Mammary epithelial cell (primary cell): ENCODE measurements at places on chromosomes 7 and 10.

DNA sequence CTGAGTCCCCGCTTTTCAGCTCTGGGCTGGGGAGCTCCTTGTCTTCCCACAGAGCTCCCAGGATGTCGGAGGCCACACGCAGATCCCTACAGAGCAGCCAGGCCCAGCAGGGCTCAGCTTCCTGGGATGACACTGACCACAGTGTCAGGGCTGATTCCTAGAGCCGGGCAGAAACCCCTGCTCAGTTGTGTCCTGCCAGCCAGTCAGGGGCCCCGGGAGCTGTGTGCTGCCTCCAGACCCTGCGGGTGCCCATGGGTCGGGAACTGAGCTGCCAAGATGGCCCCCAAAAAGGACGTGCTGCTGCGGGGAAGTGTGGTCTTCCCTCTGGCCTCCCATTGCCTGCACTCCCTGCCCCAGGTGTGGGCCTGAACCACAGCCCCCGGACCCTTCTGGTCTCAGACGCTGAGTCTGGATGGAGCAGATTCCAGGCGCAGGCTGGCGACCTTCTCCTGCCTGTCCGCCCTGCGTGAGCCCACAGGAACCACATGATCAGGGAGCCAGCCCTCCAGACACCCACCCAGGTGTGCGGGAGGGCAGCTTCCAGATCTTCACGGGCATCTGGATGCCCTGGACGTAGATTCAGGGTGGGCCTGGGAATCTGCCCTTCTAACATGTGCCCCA, 217.4 kb downstream of the MAD1L1 start:
- no peak for DNase-seq

- no peak for DNase-seq
Measured at GRCh38 chr7:54814401-54814800, 55.4 kb upstream of the SEC61G start.

DNA sequence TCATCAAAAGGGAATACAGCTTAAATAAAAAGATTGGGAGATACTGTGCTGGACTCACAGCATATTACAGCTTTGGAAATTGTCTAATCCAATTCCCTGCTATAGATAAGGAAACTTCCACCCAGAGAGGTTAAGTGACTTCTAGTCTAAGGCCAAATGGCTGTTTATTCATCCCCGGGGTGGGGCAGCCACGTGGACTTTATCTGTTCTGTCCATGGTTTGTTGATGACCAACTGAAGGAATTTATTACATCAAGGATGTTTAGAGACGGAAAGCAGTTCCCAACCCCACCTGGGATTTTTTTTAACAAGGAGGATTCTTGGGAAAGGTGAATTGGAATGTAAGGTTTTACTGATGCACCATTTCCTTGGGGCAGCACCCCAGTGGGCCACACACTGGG, 88.6 kb downstream of the ATXN7L1 start:
- no peak for DNase-seq

GRCh38 chr10:114483575-114483974, 79.3 kb upstream of the AFAP1L2 start:
- no peak for DNase-seq

- peak; percentile 39 for DNase-seq
Measured at GRCh38 chr10:35458500-35459448, 122.5 kb downstream of the CCNY start.

GRCh38 chr10:116699049-116699448, 43.3 kb downstream of the HSPA12A start:
- DNase-seq: no peak

DNA sequence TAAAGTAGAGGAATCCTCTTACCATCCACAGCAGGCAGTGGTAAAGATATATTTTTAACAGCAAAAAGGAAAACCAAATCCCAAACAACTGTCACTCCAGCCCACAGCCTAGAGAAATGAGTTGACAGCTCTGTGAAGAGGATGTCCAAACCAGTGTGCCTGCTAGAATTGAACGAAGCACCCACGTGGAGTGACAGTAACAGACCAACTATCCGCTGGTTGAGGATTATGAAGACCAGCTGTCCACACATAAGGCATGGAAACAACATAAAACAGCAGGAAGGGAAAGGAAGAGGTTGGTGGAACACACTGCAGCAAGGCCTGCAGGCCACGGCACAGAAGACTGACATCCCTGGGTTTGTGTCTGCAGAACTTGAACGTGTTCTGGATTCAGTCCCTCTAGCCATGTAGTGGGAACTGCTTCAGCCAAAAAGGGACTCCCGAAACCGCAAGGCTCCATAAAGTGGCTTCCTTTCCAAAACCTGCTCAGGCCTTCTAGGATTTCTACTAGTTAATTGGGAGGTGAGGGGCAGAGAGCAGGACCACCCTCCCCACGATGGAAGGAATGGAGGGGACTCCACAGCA, 324.4 kb downstream of the BICC1 start:
- no peak for DNase-seq

- no peak for DNase-seq
Measured at GRCh38 chr10:49197171-49197570, 9.0 kb upstream of the TMEM273 start.

GRCh38 chr10:89217057-89217990, 10.2 kb upstream of the CH25H start:
- peak; percentile 36 for DNase-seq

DNA sequence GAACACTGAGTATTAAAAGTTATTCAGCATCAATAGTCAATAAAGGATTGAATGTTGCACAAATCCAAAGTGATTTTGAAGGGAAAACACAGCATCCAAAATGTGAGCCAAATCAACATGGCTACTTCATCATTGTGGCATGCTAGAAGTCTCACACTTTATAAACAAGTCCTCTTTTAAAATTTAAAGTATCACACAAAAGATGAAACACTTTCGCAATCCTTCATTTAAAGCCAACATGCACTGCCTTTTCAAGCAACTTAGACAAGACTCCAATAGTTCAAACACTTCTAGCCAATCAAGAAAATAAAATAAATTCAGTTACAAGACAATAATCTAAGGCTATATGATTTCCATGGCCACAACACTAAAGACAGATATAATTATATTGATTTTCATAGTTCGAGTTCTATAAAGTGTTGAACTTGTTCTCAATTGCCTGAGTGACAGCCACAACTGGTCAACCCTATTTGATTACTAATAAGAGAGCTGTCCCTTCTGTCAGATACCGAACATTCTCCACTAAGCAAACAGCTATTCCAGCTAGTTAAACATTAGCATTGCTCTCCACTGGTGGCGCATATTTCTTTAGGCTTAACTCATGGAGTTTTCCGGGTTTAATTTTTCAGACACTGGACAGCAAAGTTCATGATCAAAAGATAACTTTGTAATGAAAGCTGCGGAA, 8.3 kb downstream of the EBF3 start:
- no peak for DNase-seq

DNA sequence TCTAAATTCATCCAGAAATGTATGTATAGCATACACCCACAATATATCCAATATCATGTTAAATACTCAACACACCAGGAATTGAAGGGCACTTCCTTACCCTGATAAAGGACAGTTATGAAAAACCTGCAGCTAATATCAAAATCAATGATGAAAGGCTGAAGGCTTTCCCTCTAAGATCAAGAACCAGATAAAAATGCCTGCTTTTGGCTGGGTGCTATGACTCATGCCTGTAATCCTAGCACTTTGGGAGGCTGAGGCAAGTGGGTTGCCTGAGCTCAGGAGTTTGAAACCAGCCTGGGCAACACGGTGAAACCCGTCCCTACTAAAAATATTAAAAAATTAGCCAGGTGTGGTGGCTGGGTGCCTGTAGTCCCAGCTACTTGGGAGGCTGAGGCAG, 21.6 kb upstream of the UPP1 start:
- DNase-seq: peak; percentile 41

GRCh38 chr10:42556931-42557330, 81.4 kb downstream of the ZNF33B start:
- no peak for DNase-seq

DNA sequence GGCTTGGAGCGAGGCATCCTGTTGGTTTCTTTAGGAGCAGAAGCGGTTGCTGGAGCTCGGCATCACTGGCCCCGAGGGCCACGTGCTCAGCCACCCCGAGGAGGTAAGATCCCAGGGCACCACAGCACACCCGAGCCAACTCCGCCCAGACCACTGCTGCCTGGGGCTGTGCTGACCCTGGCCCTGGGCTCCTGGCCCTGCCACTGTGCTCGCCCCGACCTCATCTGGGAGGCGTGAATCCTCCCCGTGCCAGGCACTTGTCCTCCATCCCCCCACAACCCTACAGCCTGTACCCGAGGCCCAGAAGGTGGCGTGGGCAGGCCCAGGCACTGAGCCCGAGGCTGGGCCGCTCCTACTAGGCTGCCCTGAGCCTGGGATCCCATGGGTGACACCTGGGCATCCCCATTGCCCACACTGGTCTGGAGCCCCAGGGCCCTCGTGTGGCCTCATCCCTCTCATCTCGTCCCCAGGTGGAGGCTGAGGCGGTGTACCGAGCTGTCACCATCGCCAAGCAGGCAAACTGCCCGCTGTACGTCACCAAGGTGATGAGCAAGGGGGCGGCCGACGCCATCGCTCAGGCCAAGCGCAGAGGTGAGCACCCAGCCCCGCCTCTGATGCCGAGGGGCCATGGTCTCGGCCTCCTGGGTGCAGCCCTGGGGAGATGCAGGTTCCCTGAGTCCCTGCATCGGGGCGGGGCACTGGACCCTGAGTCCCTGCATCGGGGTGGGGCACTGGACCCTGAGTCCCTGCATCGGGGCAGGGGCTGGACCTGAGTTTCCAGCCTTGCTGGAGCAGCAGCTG, 11.8 kb downstream of the DPYSL4 start:
- DNase-seq: no peak

- DNase-seq: no peak
Measured at GRCh38 chr10:79052291-79053080, 16.3 kb upstream of the ZMIZ1 start.

- peak; percentile 9 for DNase-seq
Measured at GRCh38 chr7:139043823-139044812, 8.3 kb upstream of the ZC3HAV1L start.

DNA sequence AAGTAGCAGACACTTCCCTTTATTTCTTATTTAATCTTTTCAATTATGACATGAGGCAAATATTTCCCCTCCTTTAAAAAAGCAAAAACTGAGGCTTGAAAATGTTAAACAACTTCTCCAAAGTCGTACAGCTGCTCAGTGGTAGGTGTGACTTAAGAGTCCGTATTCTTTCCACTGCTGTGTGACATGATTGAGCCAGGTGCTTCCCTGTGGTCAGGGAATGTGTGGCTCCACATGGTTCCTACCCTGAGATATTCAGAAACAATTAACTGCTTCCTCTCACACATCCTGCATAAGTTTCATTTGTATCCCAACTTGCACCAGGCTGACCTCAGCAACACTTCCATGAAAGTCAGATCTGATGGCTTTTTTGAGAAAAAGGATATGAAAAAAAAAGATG, 13.6 kb downstream of the OPALIN start:
- DNase-seq: no peak

- peak; percentile 85 for DNase-seq
Measured at GRCh38 chr7:46168671-46169383, 247.8 kb upstream of the IGFBP3 start.

DNA sequence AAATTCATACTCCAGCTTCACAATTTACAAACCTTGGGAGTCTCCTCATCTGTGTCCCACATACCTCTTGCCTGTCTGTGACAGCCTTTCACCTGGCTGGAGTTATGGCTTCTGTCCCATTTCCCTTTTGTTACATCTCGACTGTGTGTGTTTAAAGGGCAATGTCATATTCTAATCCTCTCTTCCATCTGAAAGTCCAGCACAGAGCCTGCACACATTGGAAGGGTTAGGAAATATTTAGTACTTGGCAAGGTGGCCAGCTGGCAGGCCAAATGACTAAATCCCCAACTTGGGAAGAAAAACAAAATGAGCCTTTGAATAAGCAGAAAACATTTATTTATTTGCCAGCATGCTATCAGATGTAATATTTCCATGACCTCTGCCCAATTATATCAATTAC, 120.1 kb upstream of the STK17A start:
- no peak for DNase-seq

DNA sequence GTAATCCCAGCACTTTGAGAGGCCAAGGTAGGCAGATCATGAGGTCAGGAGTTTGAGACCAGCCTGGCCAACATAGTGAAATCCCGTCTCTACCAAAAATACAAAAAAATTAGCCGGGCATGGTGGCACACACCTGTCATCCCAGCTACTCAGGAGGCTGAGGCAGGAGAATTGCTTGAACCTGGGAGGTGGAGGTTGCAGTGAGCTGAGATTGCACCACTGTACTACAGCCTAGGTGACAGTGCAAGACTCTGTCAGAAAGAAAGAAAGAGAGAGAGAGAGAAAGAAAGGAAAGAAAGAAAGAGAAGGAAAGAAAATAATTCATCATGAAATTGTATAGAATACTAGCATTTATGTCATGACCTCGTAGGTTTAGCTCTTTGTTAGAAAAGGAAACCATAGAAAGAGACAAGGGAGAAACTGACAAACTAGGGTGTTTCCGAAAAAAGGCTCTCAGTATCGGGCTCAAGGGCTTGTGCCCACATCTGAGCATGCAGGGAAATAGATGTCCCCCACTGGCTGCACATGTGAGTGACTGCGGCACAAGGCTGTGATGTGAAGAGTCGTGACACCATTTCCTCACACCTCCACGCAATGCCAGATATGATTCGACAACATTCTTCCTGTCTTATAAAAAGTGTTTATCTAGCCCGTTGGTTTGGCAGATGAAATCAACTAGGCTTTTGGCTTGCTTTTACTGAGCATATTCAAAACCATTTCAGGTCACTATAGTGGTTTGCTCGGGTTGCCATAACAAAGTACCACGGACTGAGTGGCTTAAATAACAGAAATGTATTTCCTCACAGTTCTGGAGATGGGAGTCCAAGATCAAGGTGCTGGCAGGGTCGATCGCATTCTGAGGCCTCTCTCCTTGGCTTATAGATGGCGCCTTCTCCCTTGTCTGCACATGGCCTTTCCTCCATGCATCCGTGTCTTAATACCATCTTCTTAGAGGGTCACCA, 2.0 kb downstream of the SRGN start:
- DNase-seq: no peak

DNA sequence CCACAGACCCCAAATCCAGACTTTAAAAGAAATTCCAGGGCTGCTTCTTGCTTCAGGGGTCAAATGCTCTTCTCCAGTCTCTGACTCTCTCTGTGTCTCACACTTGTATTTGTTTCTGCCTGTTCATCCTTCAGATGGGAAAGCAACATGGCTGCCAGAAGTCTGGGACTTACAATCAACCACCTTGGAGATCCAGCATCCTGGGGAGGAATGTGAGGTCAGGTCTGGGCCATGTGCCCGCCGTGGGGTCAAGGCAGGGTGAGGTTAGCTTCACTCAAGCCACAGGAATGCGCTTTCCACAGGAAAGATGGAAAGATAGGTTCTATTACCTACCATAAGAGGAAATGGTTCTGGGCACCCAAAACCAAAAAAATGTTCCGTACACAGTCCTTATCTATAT, 34.3 kb upstream of the NPVF start:
- DNase-seq: peak; percentile 57

- no peak for DNase-seq
Measured at GRCh38 chr10:87961314-87961713, 97.9 kb downstream of the PTEN start.

- DNase-seq: no peak
Measured at GRCh38 chr7:55224810-55225209, 140.3 kb upstream of the LANCL2 start.
